Activated effector memory CD4-positive, alpha-beta T cell treated with anti-CD3 and anti-CD28 coated beads, Interleukin-2, amount 50 U/mL, for 16 hours (primary cell): ENCODE measurements at places on chromosomes 13 and 19.

GRCh38 chr13:81246556-81246955, 905.6 kb upstream of the SPRY2 start:
- no peak for DNase-seq

DNA sequence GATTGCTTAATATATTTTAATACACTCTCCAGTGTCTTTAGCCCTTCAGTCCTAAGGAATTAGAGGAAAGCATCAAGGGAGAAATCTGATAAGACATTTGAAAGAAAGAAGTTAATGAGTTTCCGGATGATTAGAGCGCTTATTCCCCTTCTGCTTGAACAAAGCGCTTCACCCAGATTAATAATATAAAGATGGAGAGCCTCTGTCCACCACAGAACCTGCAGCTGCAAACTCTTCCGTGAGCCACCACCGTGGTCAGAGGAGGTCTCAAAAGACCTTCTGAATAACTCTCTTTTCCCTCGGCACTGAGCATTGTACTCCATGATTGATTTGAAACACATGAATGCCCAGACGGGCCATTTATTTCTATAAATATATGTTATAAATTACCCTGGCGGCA, 14.2 kb upstream of the TUBGCP3 start:
- no peak for DNase-seq

GRCh38 chr13:30435911-30436451, 13.7 kb downstream of the UBE2L5 start:
- no peak for DNase-seq

GRCh38 chr19:49395581-49396407, 7.7 kb downstream of the KASH5 start:
- no peak for DNase-seq

- DNase-seq: no peak
Measured at GRCh38 chr19:15701757-15702533, 25.9 kb upstream of the OR10H2 start.

GRCh38 chr13:100323937-100324336, 235.0 kb downstream of the PCCA start:
- no peak for DNase-seq

DNA sequence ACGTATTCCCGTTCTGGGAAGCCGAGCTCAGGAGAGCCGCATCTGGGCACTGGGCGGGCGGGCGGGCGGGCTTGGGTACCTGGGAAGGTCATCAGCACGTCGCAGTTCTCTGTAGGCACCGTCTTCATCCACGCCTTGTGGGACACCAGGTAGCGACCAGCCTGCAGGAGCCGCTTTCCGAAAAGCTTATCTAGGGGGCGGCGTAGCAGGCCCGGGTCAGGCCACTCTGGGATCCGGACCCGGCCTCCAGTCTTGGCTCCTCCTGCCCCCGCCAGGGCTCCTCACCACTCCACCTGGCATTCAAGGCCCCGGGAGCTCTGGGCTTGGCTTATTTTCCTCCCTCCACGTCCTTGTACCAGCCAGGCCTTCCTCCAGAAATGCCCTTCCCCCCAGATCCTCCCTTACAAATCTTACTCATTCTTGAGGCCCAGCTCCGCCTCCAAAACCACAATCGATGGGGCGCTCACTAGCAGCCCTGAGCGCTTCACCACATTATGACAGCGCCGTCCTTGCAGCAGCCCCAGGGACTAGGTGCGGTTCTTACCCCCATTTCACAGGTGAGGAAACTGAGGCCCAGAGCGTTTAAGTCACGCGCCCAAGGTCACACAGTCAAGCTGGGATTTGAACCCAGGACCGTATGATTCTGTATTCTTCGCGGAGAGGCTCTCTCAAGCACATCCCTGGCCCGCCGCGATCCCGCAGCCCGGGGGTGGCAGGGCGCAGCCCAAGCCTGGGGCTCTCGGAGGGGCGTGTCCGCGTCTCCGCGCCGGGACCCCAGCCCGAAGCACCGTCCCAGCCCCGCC, 843 bp downstream of the ANO8 start:
- peak; percentile 91 for DNase-seq

DNA sequence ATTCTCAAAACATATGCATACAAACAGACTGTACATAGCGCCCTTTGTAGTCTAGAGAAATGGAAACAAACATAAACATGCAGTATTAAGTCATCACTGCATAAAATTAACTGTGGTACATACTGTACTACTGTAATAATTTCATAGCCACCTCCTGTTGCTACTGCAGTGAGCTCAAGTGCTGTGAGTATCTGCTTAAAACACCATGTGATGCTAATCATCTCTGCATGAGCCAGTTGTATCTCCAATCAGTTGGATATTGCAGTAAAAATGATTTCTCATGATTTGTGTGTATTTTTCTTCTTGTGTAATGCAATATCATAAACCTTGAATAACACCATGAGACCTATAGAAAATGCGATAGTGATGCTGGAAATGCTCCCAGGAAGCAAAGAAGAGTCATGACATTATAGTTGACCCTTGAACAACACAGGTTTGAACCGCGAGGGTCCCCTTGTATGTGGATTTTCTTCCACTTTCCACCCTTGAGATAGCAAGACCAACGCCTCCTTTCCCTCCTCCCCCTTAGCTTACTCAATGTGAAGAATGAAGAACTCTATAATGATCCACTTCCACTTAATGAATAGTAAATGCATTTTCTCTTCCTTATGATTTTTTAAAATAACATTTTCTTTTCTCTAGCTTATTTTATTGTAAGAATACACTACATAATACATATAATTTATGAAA, 4.1 kb downstream of the TNFSF13B start:
- no peak for DNase-seq

- DNase-seq: no peak
Measured at GRCh38 chr13:42985312-42986175, 6.5 kb downstream of the EPSTI1 start.

GRCh38 chr13:50257646-50258045, 242.4 kb downstream of the KCNRG start:
- no peak for DNase-seq

DNA sequence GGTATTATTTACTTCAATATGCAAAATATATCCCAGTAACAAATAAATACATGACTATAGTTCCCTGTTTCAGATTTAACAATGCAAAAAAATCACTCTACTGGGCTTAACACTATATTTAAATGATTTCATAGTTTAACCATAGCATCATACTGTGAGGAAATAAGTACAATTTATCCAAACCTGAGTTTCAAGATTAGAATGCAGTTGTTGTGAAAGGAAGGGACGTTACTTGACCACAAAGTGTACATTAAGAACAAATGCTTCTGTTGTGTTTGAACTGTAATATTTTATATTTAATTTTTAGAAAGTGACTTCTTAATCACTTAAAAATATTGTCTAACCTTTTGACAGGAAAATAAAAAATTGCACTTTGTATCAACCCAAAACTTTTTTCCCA, 1747.9 kb upstream of the SPRY2 start:
- DNase-seq: no peak

DNA sequence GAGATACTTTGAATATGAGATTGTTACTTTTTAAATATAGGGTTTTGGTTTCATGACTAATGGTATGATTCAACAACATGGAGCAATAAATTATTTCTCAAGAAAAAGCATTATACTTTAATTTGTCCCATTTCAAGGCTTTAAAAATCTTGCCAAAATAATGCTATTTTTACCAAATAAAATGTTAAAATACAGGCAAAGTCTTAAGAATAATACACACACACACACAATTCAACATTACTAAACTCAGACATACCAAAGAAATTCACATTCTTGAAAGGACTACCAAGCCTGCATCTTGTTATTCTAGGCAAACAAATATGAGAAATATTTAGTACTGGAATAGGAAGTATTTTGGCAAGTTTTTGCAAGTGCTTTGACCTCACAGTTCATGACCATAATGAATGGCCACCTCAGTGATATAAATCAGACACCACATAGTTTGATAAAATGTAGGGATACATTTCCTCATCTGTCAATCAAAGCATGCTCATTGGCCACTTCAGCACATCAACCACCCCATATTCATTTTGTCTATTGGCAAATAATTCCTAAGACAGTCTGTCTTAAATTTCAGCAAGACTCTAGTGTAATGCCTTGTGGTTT, 107.2 kb downstream of the NALCN start:
- DNase-seq: no peak

- DNase-seq: peak; percentile 65
Measured at GRCh38 chr13:39892721-39893685, 237.5 kb downstream of the COG6 start.

- DNase-seq: no peak
Measured at GRCh38 chr13:84290386-84290785, 408.1 kb upstream of the SLITRK1 start.

GRCh38 chr13:22903301-22903700, 277.5 kb upstream of the SGCG start:
- DNase-seq: no peak

- DNase-seq: no peak
Measured at GRCh38 chr19:41428481-41428859, 1.3 kb upstream of the B3GNT8 start.

DNA sequence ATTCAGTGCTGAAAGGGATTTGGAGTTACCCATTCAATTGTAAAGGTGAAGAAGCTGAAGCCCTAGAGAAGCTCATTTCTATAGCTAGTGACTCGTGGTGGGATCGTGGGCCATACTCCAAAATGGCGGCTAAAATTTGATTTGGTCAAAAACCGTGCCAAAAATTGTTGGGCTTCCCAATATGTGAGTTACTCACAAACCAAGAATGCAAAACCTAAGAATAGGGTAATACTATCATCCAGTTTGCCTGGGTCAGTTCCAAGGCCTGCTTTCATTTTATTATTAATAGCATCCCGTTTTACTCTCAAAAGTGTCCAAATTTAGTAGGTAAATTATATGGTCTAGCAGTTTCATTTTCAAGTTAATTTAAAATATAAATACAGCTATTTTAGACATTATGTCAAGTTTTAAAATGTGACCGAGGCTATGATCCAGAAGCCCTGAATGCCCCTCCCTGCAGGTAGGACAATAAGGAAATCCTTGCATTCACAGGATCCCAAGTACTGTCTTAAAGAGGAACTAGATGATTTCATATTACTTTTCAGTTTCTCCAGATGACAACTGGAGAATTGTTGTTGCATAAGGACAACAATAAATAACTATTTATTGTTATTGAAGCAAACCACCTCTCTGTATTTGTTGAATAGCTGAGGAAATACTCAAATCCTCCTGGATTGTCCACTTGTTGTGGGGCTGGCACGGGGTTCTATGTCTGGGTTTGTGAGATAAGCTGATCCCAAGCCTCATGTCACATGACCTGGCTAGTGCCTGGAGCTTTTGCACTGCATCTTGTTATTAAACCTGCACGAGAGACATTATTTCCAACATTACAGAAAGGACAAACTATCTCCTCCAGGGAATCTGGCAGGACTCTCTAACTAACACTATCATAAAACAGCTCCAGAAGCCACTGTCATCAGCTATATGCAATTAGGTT, 11.6 kb upstream of the RAP2A start:
- no peak for DNase-seq

GRCh38 chr13:36858290-36858689, 39.3 kb downstream of the RFXAP start:
- no peak for DNase-seq

GRCh38 chr19:55494172-55494761, 6.0 kb downstream of the SSC5D start:
- DNase-seq: no peak

DNA sequence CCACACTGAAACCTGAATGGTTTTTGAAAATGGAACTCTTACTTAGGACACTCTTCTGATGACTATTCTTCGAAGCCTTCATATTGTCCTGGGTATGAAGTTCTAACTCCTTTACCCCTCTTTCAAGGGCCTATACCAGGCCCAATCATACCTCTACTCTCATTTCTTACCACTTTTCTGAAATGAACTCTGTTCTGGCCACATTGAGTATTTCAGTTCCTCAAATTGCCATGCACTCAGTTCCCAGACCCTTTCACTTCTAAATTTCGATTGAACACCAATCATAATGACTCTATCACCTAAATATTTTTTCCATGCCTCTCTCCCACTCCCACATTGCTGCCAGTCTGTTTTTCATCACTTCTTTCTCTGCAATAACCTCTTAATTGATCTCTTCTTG, 53.7 kb downstream of the LACC1 start:
- DNase-seq: no peak

GRCh38 chr13:43054803-43055802, 31.7 kb downstream of the DNAJC15 start:
- peak; percentile 67 for DNase-seq

DNA sequence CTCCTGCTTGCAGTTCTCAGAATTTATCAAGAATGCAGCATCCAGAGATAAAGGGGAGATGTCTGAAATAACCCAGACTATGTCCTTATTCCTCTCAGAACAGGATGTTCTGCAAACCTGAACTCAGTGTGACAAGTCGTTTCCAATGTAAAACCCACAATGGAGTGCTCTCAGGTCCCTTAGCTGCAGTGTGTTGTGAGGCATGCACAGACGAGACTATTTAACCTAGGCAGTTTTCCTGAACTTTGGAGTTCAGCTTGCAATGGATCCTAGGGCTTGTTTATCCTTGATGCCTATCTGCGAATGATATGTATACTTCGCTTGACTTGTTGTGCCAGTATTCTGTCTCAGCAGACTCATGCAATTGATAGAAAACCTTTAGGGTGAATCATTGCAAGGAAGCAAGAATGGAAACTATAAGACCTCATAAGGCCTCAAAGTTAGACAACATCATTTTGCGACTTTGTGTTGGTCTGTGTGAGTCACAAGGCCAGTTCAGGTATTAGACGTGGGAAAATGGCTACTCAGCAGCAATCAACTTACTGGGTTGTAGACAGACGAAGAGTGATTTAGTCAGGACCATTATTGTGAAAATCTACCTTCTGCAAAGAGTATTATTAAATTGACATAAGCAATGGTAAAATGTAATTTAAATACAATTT, 2439.9 kb upstream of the PCDH20 start:
- DNase-seq: no peak

GRCh38 chr19:19579533-19580361, 38.7 kb downstream of the PBX4 start:
- no peak for DNase-seq

- DNase-seq: no peak
Measured at GRCh38 chr13:79742923-79743322, 262.0 kb downstream of the NDFIP2 start.

- DNase-seq: no peak
Measured at GRCh38 chr19:13866463-13867046, 10.4 kb upstream of the NANOS3 start.

- no peak for DNase-seq
Measured at GRCh38 chr19:29685326-29685725, 20.1 kb downstream of the PLEKHF1 start.

DNA sequence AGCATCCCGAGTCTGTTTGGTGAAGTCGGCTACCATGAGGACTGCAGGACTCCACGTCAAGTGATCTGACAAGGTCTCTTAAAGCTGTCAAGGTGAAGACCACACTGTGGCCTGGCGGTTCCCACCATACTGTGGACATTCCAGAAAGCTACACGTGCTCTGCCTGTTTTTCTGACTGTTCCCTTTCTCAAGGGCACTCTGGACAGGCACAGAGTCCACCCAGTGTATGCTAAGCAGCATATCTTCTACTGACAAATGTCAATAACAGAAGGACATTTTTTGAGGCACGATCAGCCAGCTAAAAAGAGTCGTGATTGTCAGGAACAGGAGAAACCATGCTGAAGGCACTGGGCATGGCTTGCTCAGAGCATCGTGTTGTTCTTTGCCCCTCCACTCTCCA, 12.8 kb upstream of the WASF3 start:
- no peak for DNase-seq
